ENCODE measurements at places on chromosomes 6 and 20.
A peak's percentile ranks its signal among the peaks of the same experiment; 100 is the strongest.

DNA sequence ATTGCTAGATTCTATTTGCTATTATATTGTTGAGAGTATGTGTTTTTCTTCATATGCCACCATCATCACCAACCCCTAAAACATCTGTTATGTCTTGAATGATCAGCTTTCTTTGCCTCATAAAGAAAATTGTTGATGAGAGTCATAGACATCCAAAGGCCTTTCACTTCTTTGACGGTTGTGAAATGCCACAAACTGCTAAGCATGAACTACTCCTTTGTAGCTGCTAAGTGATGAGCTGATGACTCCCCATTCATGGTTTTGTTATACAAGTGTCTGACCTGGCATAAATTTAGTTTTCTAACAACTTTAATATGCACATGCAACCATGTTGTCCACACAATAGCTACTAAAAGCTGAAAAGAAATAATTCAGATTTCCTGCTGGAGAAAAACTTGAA is 684 bp upstream of the MED23 start:
- no peak for DNase-seq

GRCh38 chr6:144394210-144394609 is 109.1 kb downstream of the UTRN start:
- DNase-seq, result no peak

DNA sequence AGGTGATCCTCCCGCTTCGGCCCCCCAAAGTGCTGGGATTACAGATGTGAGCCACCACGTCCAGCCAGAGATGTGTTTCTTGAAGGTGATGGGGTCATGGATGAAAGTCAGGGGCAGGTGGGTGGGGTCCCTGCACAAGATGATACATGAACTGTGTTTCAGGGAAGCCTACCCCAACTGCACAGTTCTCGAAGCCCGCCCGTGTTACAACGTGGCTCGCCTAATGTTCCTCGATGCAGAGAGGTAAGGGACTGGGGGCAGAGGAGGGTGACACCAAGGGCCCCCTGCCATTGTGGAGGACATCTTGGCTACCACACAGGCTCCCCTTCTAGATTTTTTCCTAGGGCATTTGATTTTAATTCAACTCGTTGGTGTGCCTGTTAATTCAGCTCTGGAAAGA is 11.9 kb upstream of the CAPN11 start:
- DNase-seq, result no peak

DNA sequence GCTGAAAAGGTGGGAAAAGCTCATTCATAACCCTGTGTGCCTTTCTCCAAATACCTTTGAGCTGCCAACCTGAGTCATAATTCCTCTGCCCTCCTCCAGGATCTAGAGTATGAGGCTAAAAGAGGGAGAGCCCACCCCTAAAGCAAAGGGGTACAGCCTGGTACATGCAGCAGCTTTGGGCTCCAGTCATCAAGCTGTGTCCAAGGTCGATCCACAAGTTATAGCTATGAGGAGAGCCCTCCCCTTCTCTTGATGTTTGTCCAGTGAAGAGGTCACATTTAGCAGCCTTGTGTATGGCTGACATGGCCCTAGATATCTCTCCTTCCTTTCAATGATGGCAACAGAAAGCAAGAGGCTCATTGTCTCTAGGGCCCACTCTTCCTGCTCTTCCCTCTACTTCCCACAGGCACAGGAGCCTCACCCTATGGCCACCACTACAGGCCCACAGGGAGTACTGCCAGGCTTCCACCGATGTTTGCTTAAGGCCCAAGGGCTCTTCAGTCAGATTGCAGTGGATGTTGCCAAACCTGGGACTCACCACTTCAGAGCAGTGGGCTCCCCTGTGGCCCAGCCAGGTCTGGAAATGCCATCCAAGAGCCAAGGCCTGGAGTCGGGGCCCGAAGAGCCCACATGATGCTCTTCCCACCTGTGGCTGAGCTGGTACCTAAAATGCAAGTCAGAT is 176.8 kb downstream of the CD83 start:
- no peak for DNase-seq

DNA sequence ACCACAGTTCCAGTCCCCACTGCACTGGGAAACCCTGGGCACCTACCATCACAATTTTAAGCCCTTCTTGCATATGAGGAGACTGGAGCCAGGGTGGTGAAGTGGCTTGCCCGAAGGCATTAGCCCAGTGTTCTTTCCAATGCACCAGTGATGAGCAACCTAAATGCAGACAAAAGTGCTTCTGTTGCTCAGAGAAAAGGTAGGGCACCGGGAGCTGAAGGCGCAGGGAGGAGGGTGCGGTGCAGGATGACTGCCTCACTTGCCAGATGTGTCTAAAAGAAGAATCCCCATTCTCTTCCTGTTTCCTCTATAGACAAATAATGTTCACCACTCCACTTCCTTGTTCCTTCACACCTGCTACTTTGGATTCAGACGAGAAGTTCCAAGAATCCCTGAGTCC is 86.5 kb downstream of the QRSL1 start:
- DNase-seq, result no peak

DNA sequence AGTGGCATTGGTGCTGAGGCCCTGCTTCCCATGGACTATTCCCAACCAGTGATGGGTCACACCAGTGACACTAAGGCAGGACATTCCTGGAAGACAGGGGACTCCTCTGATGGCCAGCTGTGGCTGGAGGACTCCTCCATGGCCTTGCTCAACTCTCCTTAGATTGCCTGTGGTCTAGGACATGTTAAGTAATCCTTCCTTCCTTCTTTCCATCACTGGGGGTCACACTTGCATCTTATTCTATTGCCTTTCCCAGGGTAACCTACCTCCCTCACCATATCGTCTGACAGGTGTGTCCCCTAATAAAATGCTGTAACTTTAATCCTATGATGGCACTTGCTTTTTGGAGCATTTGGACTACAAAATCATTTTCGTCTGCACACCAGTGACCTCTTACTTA is 24.5 kb upstream of the HLA-A start:
- DNase-seq, result no peak

GRCh38 chr6:161947371-161947770 is 673.5 kb upstream of the AGPAT4 start:
- DNase-seq, result no peak

DNA sequence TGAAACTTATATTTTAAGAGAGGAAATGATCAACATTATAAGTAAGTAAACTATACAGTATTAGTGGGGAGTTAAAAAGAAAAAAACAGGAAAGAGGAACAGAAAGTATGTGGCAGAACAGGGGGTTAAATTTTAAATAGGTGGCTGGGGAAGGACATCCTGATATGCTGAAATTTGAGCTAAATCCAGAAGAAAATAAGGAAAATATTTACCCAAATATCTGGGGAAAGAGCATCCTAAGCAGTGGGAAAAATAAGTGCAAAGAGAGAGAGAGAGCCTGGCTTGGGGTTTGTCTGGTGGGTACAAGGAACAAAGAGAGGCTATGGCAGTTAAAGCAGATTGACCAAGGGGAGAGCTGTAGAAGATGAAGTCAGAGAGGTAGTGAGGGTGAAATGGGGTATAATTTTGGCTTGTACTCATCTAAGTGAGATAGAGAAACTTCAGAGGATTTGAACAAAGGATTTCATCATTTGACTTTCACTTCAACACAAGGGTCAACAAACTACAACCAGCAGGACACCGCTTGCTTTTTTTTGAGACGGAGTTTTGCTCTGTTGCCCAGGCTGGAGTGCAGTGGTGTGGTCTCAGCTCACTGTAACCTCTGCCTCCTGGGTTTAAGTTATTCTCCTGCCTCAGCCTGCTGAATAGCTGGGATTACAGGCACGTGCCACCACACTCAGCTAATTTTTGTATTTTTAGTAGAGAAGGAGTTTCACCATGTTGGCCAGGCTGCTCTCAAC is 328.4 kb upstream of the CNR1 start:
- no peak for DNase-seq

- DNase-seq, result peak; percentile 66
Observed at GRCh38 chr6:32933661-32934085, 7.2 kb downstream of the HLA-DMB start.

DNA sequence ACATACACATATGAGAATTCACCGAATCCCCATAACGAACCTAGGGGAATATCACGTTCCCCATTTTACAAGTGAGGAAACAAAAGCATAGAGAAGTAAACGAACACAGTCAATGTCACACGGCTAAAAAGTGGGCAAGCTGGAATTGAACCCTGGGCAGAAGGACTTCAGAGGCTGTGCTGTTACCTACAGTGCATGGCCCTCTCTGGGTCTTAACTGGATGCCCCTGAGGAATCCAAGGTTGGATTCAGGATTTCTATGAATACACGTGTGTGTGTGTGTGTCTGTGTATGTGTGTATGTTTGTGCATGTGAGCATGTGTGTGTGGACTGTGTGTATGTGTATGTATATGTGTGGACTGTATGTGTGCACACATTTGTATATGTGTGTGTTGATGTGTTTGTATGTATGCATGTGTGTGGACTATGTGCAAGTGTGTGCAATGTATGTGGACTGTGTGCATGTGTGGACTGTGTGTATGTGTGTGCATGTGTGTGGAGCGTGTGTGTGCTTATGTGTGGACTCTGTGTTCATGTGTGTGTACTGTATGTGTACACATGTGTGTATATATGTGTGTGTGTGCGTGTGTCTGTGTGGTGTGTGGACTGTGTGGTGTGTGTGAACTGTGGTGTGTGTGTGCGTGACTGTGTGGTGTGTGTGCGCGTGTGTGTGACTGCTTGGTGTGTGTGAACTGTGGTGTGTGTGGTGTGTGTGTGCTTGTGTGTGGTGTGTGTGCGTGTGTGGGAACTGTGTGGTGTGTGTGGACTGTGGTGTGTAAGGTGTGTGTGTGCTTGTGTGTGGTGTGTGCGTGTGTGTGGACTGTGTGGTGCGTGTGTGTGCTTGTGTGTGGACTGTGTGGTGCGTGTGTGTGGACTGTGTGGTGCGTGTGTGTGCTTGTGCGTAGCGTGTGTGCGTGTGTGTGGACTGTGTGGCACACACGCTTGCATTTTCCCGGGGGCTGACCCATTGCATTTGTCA is 49.0 kb downstream of the HNF4A start:
- DNase-seq, result no peak

DNA sequence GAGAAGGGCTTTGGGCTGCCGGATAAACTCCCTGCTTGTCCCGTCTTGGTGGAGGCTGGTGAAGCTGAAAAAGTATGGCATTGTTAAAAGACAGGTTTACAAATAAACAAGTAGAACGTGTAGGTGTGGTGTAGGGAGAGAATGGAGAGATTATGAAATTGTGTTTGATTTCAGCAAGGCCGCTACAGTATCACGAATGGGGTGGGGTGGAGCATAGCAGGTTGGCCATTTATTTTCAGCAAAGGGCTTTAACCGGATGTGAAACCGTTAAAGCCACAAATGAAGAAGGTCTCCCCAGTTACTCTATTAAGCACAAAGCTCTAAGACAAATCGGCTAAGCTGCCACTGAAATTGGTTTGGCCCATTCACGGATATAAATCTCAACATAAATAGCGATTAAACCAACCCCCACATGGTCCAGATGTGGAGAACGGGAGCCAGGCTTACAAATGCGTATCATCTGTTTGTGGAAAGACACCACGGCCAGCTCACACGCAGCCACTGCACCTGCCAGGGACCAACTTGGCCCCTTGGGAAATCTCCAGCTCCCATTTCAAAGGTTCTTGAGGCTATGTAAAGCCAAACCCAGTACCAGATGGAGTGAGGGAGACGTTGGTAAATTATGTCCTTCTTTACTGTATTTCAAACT is 94.0 kb downstream of the ZMYND8 start:
- DNase-seq, result no peak

- DNase-seq, result no peak
Observed at GRCh38 chr6:26017632-26017966, 55.0 kb downstream of the TRIM38 start.

- no peak for DNase-seq
Observed at GRCh38 chr20:6802227-6802626, 34.7 kb downstream of the BMP2 start.

- no peak for DNase-seq
Observed at GRCh38 chr6:87701344-87701675, 723 bp downstream of the AKIRIN2 start.

- DNase-seq, result no peak
Observed at GRCh38 chr6:168091381-168092264, 12.6 kb upstream of the FRMD1 start.

DNA sequence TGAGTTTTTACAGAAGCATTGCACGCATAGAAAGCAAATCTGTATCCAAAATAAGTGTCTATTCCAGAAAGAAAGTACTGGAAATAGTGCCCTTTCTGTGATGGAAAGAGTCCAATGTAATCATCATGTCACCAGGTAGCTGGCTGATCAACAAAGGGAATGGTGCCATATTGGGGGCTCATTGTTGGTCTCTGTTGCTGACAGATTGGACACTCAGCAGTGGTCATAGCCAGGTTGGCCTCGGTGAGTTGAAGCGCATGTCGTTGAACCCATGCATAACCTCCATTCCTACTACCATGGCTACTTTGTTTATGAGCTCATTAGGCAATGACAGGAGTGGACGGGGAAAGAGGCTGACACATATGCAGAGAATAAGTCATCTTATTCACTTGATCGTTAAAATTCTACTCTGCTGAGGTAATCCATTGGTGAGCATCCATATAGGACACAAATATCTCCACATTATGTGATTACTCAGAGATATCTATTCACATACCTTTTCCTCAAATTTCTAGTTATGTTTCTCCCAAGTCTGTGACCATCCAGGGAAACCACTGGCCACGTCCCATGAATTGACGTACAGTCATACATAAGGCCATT is 560.5 kb downstream of the HAO1 start:
- DNase-seq, result no peak

- no peak for DNase-seq
Observed at GRCh38 chr6:33175436-33176069, 16.7 kb downstream of the COL11A2 start.

GRCh38 chr6:32974016-32974333 is 5.6 kb downstream of the BRD2 start:
- DNase-seq, result no peak

GRCh38 chr6:140281236-140281635 is 906.8 kb upstream of the CITED2 start:
- no peak for DNase-seq

GRCh38 chr6:99232056-99232455 is 117.4 kb downstream of the FAXC start:
- no peak for DNase-seq

DNA sequence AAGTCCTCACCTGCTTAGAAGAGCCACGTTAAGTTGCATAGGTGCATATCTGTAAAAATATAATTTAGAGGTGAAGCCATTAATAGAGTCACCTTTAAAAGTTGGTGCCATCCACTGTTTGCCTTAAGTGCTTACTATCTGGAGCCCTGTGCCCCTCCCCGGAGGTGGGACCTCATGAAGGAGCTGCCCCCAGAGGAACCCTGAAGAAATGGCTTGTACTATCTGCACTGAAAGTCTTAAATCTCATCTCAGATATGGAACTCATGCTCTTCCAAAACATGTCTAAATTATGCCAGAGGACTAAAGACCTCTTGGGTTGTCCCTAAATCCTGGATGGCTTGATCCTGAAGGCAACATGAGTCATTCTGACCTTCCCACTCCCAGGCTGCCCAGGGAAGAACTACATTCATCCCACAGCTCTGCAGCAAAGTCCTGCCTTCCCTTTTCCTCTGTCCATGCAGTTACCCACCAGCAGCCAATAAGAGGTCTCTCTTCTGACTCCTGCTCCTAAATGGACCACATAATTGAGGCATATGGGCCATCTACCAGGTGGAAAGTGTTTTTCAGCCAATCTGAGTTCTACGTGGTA is 85.3 kb downstream of the ASXL1 start:
- DNase-seq, result no peak

- no peak for DNase-seq
Observed at GRCh38 chr6:13465734-13466133, 21.7 kb downstream of the GFOD1 start.

Measured in NCI-H748 treated with DMSO at 0.1 percent for 48 hours (cell line).